Left kidney (tissue), 8 donors: ENCODE measurements at places on chromosomes 2 and 18.

DNA sequence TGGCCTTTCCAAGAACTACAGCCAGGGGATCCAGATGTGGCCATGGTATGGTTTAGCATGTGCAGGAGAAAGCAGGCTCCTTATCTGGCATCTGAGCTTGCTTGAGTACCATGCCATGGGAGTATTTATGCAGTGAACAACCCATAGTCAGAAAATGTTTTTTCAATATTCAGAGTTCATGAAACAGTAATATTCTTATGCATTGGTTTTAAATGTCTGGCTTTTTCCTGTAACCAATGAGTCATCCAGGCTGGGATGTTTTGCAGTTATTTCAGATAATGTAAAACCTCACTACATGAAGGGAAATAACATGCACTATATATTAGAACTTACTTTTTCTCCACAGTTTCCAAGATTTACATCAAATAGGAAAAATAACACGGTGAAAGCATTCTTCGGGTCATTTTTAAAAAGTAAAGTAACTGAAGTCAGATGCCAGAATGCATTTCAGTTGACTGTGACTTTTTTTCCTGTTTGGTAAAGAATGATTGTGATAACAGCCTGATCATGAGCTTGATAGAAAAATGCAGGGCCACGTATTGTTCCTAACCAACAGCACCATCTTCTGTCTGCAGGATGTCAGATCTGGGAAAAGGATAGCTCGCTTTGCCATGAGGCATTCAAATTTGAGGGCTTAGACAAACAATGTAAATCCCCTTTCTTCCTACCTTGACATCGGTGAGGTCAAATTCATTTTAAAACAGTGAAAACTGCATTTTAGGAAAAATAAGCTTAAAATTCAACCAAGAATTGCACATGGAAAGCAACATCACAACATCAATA lies 152.8 kb downstream of the DSC3 start:
- DNase-seq = peak; percentile 40

GRCh38 chr2:191892391-191892790 lies 45.5 kb upstream of the CAVIN2 start:
- DNase-seq = no peak

- DNase-seq = no peak
These were observed 35.8 kb upstream of the ARHGAP25 start for GRCh38 chr2:68698567-68699377.

- peak; percentile 67 for DNase-seq
These were observed 291.2 kb downstream of the ALPK2 start for GRCh38 chr18:58337686-58338085.

- DNase-seq = no peak
These were observed 41.4 kb upstream of the RFX8 start for GRCh38 chr2:101516349-101516748.

- no peak for DNase-seq
These were observed 28.1 kb downstream of the PTPN2 start for GRCh38 chr18:12855916-12856315.

GRCh38 chr2:72113847-72114692 lies 33.6 kb downstream of the CYP26B1 start:
- DNase-seq = no peak
